Cardiac muscle cell (in vitro differentiated cells and primary cell): ENCODE measurements at places on chromosomes 4 and X.

- DNase-seq = no peak
Observed at GRCh38 chr4:70000711-70001110, 4.9 kb downstream of the STATH start.

DNA sequence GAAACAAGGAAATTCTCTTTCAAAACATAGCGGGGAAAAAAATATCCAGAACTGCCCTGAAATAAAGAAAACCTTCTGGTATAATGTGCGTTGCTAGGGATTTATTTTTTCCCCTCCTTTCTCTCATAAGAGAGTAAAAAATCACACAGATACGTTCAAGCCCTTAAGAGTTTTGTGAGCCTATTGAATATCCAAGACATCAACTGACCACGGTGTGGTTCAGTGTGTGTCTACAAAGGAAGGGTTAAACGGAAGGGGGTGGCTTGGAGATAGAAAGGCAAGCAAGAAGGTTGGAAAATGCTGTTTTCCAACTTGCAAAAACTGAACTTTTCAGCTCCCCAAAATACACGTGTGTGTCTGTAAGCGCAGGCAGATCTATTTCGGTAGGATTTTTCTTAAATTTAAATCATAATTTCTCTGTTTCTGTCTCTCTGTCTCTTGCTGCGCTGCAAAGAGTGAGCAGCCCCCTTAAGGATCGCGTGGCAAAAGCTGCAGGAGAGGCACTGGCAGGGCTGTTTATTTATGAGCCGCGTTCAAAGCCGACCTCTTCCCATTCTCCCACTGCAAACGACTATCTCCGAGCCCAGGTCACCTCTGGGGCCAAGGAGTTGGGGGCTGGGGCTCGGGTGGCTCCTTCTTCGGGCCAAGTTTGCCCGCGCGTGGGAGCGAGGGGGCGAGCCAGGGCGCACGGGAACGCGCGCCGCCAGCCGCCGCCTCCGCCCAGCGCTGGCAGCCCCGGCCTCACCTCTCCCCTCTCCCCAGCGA, 492 bp upstream of the SLIT2 start:
- no peak for DNase-seq

GRCh38 chrX:57380026-57380796, 93.7 kb downstream of the FAAH2 start:
- DNase-seq = no peak

DNA sequence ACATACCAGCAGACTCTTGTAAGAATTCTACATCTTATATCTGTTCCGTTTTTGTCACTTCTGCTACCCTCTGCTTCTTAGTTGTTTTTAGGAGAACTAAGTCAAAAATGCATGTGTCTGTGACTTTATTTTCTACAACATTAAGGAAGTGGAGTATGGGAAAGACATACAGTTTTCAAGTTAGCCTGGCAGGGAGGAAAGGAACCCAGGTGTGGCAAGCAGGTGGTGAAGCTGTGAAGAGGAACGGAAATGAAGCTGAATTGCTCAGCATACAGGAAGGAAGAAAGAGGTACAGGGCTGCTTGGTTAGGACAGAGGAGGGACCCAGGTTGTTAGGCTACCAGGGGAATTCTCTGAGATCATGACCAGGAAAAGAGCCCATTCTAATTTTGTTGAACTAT, 9.4 kb downstream of the GPRIN3 start:
- no peak for DNase-seq

DNA sequence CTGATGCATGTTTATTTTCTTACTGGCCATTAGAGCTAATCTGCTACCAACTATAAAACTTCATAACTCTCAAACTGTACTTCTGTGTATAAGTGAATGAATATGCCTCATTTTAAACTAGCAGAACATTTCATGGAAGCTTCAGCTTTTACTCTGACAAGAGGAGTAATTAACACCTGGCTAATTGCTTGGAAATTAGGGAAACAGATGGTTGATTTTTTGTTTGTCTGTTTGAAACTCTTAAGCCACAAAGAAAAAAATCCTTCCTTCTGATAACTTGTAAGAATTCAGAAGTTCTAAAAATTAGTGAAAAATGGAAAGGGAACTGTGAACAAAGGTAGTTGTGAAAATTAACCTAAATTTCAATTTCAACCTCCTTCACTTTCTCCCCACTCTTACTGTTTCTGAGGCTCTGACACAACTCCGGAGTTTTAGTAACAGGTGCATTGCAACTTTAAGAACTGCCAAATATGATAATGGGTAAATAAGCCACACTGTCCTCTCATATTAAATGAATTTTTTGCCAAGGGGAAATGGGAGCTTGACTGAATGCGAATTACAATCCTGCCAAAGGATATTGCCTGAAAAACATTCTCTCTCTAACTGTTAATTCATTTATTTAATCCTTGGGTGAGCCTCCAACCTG, 1.0 kb downstream of the EGF start:
- no peak for DNase-seq

- no peak for DNase-seq
Observed at GRCh38 chr4:171007618-171008390, 805.4 kb upstream of the GALNTL6 start.

GRCh38 chr4:101753721-101754120, 36.8 kb upstream of the BANK1 start:
- DNase-seq = no peak

GRCh38 chr4:148954011-148954749, 512.0 kb upstream of the NR3C2 start:
- DNase-seq = no peak

DNA sequence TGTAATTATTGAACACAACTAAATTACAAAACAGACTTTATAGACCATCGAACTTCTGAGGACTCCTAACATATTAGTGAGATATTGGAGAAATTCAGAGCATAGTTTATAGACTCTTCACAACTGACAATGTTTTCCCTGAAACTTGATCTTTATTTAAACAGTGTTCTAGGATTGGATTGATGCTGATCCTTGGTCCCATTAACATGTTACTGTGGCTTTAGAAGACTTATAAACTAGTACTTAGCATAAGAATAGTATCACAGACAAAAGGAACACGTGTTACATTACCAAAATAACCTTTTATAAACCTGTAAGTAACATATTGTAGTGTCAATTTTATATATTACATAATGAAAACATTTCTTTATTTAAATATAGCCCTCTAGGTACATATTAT, 689.6 kb downstream of the CCSER1 start:
- DNase-seq = no peak

DNA sequence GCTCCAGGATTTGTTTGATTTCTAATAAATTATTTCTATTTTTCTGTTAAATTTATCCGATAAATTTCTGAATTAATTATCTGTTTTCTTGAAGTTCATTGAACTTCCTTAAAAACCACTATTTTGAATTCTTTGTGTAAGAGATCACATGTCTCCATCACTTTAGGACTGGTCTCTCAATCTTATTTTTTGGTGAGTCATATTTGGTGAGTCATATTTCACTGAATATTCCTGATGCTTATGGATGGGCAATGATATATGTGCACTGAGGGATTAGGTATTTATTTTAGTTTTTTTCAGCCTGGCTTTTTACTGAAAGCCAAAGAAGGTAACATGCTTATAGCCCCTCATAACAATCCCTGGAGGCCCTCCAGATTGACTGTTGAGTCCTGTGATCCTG, 48.5 kb upstream of the IL15 start:
- DNase-seq = no peak

DNA sequence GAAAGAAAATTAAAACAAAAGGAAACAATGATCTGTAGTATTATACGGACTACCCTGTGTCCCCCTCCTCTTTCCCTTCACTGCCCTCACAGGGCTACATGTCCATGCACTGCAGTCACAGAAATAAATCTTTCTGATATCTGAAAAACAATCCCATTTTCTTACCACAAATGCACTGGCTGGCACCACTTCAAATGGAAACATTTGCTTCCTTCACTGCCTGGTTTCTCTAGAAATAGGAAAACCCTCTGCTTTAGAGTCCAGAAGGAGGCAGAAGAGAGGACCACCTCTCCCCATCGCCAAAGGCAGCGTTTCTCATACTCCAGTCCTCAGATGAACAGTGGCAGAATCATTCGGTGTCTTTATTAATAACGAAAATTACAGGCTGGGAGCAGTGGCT, 98.2 kb downstream of the GRIA3 start:
- DNase-seq = no peak

DNA sequence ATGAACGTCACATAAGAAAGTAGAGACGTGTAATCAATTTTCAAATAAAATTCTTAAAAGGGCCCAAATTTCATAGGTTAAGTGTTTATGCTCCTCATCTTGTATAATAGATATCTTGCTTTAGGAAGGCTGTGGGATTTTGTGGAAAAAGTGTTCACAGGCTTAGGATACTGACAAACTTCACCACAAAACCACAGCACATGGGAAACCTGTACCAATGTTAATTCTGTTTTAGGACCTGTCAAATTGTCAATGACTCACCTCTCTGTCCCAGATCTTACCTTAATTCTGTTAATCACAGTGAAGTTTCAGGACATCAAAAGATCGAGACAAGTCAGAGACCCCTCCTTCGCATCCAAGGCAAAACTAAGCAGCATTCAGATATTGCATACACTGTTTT, 24.2 kb downstream of the FGFBP1 start:
- DNase-seq = no peak
